Left cardiac atrium (tissue), 4 donors: ENCODE measurements at places on chromosomes 5 and 9.

- DNase-seq, result peak; percentile 64
Observed at GRCh38 chr9:131227112-131227958, 49.0 kb downstream of the FAM78A start.

GRCh38 chr9:36906492-36906891, 127.6 kb downstream of the PAX5 start:
- no peak for DNase-seq

DNA sequence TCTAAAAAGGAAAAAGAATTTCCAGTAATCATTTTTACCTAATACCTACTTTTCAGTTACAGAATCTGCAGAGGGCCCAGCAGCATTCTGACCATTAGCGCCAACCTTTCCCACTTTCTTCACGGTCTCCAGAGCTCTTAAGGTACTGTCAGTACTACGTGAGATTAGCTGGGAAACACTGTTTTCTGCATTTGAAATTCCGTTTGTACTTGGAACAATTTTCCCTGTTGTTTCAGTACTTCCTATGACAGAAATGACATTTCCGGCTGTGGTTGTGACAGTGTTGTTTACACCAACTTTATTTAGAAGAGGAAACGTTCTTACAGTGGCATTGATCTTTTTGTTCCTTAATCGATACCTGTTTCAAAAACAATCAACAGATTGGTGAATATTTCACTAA, 36.9 kb upstream of the PDCL start:
- DNase-seq, result no peak

DNA sequence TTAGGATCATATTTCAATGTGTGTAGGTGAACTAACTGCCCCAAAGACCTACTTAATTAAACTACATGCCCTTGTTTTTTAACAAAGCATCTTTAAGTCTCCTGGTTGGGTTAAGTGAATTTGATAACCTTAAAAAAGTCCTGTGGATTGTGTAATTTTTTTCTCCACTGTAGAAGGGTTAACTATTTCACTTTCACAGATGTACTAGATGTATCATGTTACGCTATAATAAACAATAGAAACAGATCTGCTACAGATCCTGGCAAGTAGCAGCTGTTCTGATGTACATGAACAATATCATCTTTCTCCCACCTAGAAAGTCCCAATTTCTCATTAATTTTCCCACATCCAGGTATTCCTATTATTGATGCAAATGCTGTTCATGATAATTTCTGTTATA, 18.9 kb downstream of the KIF24 start:
- DNase-seq, result no peak

- no peak for DNase-seq
Observed at GRCh38 chr9:91532325-91532724, 108.7 kb upstream of the NFIL3 start.

DNA sequence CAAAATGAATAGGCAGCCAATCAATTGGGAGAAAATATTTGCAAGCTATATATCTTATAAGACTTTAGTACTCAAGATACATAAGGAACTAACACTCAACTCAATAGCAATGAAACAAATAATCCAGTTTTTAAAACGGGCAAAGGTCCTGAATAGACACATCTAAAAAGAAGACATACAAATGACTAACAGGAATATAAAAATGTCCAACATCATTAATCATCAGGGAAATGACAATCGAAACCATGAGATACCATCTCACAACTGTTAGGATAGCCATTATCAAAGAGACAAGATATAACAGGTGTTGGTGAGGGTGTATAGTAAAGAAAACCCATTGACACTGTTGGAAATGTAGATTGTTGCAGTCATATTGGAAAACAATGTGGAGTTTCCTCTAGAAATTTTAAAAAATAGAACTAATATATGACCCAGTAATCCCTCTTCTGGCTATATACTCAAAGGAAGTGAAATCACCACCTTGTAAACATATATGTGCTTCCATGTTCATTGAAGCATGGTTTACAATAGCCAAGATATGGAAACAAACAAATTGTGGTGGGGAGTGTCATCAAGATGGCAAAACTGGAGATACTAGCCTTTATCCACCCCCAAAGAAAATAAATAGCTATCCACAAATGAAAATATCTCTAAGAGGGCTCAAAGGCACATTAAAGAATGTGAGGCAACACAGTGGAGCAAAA, 13.9 kb upstream of the BTNL3 start:
- no peak for DNase-seq

GRCh38 chr5:137751869-137752491, 2.2 kb downstream of the HNRNPA0 start:
- no peak for DNase-seq

- no peak for DNase-seq
Observed at GRCh38 chr5:151037561-151038411, 17.4 kb downstream of the GPX3 start.

DNA sequence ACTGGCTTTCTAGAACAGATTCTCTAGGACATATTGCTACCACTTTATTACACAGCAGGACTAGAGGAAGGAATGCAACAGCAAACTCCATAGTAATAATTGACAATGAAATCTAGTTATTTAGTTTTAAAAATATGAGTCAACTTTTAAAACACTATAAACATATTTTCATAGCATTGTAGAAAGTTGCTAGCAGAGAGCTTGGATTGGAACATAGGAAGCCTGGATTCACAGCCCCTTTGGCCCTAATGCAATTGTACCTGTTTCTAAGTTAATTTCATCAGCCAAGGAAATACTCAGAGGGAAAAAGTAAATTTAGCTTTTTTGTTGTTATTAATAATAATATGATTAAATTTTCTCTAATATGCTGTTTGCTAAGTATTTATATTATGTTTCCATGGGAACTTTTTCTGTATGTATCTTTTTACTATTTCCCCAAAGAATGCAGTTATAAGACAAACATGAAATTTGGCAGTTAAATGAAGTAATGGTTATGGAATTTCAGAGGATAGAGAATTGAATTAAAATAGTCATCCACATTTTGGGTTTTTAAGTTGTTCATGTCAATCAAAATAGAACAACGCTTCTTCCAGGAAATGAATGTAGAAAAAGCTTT, 45.6 kb downstream of the VCAN start:
- DNase-seq, result no peak

DNA sequence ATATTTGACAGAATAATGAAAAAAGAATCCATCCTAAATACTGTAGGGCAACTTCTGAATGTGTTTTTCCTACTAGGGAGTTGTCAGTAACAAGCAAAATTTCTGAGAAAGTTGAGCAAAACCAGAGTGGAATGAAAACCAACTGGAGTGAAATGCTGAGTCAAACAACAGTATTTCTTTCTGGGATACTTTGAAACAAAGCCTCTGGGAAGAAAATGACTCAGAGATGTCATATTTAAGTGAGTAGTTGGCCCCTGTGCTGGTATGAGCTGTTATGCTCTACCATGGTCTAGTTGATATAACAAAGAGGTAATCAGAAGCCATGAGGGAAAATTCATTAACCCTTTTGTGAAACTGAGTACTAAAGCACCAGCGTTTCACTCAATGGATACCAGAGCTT, 372.1 kb upstream of the C9orf72 start:
- no peak for DNase-seq

DNA sequence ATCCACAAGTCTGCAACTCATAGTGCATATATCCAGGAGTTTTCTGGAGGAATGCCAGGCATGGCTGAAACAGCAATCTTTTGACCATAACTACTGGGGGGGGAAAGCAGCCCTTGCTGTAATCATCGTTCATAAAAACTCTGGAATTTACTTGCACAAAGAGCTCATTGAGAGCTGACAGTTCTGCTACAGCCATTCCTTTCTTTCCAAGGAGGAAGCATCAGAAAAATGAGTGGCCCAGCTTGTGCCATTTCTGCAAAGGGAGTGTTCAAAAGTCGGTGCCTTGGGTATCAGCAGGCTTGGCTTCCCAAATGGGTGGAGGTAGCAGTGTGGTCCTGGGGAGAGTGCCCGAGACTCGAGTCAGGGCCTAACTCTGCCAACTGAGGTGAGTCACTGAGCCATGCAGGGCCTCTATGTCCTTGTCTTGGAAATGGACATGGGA, 101.5 kb downstream of the GCNT1 start:
- peak; percentile 28 for DNase-seq

GRCh38 chr5:31410089-31410488, 121.8 kb downstream of the DROSHA start:
- DNase-seq, result no peak

DNA sequence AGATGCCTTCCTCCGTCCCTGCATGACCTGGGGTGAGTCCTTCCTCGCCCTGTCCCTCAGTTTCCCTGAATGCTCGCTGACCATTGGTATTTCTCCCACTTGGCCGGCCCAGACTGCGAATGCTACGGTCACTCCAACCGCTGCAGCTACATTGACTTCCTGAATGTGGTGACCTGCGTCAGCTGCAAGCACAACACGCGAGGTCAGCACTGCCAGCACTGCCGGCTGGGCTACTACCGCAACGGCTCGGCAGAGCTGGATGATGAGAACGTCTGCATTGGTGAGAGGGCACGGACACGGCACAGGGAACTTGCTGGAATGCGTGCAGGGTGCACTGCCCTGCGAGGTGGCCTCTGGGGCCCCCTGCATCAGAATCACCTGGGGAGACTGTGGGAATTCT, 77.1 kb downstream of the NTNG2 start:
- no peak for DNase-seq

GRCh38 chr9:16884952-16885513, 14.6 kb upstream of the BNC2 start:
- DNase-seq, result no peak

DNA sequence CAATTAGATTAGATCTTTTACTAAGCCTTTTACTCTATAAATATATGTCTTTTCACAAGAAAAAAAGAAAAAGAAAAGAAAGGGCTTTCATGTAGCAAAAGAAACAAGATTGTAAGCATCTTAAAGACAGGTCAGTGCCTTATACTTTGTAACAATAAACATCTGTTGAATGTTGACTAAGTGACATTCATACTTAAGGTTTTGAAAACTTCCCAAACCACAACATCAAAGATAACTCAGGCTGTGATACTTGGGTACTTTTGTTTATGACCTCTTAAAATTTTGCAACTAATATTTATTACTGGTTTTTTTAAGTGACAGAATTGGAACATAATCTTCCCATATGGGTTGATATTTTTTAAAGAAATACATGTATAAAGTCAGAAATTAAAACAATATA, 7.4 kb downstream of the GRAMD2B start:
- no peak for DNase-seq

- DNase-seq, result no peak
Observed at GRCh38 chr5:3354606-3355005, 241.0 kb upstream of the IRX1 start.

DNA sequence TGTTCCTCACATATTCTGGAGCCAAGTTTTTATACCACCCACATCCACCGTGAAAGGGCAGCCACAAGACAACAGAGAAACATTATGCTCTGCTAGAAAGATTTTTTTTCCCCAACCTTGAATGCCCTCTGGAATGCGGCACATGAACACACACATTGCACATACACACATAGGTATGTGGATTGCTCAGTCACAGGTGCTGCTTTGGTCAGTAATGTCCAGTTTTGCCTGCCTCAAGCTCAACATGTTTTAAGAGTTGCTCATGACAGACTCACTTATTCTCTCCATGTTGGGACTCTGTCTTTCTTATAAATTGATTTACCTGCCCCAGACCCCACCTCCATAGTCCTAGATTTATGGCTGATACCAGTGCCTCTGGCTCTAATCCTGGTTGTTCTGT, 138.0 kb upstream of the ASTN2 start:
- no peak for DNase-seq

DNA sequence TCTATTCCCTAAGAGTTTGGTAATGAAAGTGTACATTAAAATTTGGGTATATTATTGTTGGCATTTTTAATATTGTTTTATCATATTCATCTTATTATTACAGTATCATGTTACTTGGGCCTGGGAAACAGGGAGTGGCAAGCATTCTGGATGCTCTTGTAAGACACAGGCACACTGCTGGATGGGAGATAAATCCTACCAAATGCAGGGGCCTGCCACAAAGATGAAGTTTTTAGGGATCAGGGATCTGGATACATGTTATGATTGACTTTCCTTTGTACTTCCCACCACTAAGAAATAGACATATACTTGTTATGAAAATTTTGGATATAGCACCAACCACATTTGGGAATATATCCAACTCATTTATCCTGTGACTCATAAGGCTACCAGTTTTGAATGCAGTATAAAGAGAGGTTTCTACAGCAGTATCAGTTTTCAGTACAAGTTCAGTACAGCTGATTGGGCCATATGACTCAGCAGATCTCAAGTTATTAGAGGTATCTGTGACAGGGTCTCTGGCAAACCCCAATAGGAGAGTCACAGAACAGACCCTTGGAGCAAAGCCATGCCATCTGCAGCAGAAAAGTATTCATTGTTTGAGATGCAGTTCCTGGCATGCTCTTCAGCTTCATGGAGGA, 360.1 kb downstream of the DMAC1 start:
- no peak for DNase-seq

- peak; percentile 56 for DNase-seq
Observed at GRCh38 chr9:91775011-91775707, 174.9 kb downstream of the ROR2 start.

DNA sequence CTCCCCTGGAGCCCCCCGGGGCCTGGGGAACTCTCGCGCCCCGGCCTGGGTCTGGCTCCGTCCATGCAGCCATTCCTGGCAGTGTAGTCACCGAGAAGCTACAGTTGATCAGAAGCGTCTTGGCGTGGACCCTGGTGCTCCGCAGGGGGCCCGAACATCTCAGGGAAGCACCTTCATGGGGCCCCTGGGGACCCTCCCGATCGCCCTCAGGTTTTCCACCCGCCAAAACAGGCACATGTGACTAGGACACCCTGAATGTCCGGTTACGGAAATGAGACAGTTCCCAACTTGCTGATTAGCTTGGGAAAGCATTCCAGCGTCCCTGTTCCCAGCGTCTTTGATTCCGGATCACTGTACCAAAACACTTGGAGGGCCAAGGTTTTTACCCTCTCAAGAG, 472 bp downstream of the FBXO4 start:
- peak; percentile 61 for DNase-seq

GRCh38 chr9:107213561-107214028, 69.5 kb upstream of the RAD23B start:
- no peak for DNase-seq

DNA sequence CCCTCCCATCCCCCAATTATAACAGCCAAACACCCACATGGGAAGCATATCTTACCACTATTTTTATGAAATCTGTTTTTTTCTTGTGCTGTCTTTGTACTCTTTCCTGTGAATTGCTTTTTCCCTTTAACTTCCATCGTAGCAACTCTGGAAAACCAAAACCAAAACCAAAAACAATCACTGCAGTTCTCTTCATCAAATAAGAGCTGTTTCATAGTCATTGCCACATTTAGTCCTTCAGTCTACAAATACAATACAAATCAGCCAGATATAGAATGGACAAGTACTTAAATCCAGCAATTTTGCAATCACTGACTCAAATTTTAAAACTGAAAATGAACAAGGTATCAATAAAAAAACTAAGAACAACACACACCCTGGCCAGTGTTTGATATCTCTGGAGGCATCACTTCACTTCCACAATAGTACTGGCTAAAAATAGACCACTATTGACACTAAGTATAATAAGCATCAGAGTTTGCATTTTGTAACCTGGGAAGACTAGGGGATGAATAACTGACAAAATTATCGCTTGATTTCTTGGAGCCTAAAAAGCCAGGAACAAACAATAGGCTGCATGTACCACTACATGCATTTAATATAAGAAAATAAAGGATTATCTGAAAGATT, 5.4 kb downstream of the PUM3 start:
- no peak for DNase-seq
